Activated naive CD8-positive, alpha-beta T cell treated with anti-CD3 and anti-CD28 coated beads, Interleukin-2, amount 50 U/mL, for 24 hours (primary cell): ENCODE measurements at places on chromosomes 7 and 10.

GRCh38 chr10:125333769-125334168 lies 173.4 kb upstream of the CTBP2 start:
- DNase-seq: no peak

DNA sequence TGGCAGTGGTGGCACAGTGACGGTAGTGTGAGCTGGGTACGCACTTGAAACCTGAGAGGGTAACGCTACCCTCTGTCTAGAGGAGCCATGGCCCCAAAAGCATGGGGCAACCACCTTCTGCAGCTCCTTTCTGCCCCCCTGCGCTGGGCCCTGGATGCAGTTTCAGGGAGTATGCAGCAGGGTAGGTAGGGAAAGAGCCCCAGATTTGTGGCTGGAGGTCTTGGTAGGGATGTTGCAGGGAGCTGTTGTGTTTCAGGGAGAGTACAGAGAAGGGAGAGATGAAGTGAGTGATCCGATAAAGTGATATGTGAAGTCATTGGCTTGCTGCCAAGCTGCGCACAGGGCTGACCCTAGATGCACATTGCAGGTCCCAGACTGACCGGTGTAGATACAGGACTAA lies 2.7 kb upstream of the PGAM2 start:
- no peak for DNase-seq

DNA sequence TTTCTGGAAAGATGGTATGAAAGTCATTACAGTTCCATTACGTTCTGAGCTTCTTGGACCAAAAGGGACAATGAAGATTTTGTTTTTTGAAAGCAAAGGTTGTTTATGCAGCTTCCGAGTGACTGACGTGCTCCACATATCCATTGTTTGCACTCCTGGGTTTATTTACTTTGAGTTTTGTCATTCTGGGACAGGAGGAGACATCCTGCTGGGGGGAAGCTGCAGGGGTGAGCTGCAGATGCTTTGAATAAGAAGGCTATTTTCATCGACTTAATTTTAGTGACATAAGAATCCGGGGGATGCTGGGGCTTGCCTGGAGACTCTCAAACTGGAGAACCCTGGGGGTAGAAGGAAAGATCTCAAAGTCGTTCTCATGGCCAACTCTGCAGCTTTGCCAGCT lies 12.7 kb upstream of the SFMBT2 start:
- DNase-seq: no peak

GRCh38 chr7:131071786-131072504 lies 255.7 kb upstream of the MKLN1 start:
- no peak for DNase-seq

GRCh38 chr10:2891073-2891769 lies 176.1 kb upstream of the PFKP start:
- DNase-seq: no peak

- peak; percentile 50 for DNase-seq
Observed at GRCh38 chr7:5450549-5451327, 27.1 kb upstream of the TNRC18 start.

GRCh38 chr10:123227706-123228105 lies 73.5 kb downstream of the BUB3 start:
- no peak for DNase-seq

DNA sequence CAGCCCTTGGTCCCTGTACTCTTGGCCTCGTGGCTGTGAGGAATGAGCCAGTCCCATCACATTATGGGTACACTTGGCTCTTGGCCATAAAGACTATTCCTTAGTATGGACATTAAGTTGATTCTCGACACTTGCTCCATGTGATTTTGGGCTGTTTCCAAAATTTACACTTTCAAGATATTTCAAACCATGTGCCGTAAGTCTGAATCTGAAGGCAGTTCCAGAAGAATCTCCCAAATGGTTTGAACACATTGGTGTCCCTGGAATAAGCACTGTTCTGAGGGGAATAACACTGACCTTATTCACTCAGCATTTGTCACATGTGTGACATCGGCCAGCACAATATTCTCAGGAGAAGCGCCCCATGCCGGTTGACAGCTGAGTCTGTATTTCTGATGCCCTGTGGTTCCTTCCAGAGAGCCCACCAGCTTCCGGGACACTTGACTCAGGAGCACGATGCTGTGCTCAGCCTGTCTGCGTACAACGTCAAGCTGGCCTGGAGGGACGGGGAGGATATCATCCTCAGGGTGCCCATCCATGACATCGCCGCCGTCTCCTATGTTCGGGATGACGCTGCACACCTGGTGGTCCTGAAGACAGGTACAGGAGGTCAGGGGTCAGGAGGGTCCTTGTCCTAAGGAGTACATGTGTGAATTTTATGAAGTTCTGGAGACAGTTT lies 24.6 kb downstream of the NACAD start:
- DNase-seq: no peak

GRCh38 chr10:77770081-77770867 lies 132.7 kb upstream of the KCNMA1 start:
- no peak for DNase-seq

DNA sequence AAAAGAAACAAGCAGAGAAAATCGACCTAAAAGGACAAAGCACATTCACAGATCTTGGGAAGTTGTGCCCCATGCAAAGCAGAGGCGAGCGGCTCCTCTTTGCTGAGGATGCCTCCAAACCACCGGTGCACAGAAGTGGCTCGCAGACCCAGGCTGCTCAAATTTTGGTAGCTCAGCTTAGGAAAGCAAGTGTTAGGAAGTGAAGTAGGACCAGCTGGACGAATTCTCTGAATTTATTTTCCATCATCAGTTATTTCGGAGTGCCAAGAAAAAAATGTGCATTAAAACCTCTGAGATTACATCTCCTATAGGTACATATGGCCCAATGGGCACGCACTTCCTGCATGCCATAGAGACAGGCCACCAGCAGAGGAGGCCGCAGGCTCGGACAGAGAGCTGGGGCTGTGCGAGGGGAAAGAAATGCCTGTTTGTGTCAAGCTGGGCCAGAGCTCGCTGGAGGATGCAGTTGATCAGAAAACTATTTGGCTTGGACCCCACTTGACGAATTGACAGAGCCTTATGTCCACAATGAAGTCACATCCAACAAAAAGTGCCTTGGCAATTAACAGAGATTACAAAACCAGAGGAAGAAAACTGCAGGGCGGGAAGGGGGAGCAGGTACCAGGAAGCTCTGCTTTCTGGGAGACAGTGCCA lies 122.3 kb upstream of the LYZL2 start:
- DNase-seq: peak; percentile 84

GRCh38 chr7:113109718-113110117 lies 8.6 kb downstream of the SMIM30 start:
- DNase-seq: no peak

- DNase-seq: no peak
Observed at GRCh38 chr10:18252086-18252485, 111.9 kb downstream of the CACNB2 start.

- no peak for DNase-seq
Observed at GRCh38 chr10:128879030-128879429, 588.0 kb upstream of the MGMT start.

GRCh38 chr7:158401826-158402225 lies 185.8 kb downstream of the PTPRN2 start:
- DNase-seq: no peak

DNA sequence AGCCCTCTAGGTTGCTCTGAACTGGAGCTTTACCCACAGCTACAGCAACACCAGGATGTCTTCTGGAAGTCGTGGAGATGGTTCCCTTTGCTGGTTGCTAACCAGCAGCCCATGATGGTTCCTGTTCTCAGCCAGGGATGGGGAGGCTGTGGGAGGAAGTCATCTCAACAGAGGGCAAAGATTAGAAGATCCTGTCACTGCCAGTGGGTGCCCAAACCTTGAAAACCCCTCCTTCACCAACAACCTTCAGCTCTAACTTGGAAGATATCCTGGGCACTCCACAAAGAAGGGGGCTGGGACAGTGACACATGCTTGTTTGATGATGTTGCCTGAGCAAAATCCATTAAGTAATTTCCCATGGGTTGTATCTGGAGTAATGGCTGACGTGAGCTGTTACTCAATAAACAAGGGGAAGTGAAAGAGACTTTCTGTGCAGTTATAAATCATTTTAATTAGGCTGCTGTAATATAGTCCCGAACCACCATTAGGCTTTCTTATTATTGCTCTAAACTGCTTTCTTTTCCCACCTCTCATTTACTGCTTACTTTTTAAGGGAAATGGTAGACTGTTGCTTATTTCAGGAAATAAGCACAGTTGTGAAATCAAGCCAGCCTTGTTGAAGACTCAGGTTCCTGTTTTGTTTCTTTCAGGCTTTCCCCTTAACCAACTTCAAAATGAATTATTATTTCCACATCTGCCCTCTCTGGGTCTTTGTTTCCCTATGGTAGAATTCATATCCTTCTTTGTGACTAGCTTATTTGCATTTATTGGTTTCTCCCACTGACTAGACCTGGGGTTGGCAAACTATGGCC lies 124.8 kb downstream of the PPP1R17 start:
- no peak for DNase-seq

DNA sequence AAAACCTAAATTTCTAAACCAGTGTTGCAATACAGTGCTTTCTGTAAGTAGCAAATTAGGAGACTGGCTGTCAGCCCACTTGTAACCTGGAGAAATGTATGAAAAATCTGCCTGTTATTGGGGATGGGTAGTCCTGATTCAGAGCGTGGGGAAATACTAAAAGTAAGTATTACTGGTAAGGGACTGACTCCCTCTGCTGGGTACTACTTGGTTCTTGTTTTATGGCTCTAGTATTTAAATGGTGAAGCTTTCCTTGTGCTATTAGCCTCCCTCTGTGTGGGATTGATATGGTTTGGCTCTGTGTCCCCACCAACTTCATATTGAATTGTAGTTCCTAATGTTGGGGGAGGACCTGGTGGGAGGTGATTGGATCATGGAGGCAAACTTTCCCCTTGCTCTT lies 886.1 kb downstream of the SORCS1 start:
- no peak for DNase-seq

DNA sequence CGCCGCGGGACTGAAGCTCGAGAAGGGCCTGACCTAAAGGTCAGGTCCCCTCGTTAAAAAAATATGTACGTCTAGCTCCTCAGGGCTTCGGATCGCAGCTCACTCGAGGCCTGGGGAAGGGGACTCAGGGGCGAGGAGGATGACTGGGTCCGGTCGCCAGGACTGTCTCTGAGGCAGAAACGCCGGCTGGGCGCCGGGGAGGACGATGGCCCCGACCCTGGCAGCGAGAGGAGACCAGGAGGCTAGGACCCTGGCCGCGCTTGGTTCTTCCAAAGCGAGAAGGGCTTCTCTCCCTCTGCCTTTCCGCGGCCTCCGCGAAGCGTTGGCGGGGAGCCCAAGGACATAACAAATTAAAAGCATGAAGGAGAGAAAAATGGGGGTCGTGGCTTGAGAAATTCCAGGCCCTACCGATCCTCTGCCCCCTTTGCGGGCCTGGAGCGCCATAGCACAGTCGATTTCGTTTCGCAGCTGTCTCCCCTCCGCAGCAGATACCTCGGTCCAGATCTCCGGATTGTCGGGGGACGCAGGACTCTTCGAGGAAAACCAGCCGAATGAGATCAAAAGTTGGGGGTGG lies 3.1 kb downstream of the NKX2-3 start:
- no peak for DNase-seq

DNA sequence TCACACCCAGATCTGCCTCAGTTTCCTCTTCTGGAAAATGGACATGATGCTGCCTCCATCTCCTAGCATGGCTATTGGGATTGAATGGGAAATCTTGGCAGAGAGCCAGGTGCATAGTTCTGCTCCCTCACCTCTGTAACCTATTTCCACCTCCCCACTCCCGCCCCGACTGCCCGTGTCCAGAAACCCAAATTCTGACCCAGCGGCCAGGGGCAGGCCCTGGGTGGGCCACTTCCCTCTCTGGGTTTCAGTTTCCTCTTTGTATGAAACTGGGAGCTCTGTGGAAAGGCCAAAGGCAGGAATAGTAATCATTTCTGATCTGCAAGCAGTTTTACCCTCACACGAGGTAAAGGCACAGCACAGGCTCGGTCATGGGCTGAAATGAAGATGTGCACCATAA lies 74.1 kb upstream of the DUSP5 start:
- no peak for DNase-seq

DNA sequence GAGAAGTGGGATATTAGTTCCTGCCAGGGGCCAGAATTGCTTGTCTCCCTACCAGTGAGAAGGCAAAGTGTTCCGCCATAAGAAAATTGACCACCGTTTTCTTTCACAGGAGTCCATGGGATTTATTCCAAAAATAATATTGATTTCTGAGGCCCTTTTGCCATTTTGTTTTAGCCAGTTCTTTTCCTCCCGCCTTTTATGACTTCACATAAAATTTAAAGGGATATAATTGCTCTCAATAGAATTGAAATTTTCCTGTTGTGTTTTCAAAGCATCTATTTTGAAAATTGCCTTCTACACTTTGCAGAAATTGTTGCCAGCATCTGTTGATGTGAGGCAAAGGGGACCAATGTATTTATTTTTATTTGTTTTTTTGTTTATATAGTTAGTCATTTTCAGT lies 53.6 kb downstream of the PLCE1 start:
- no peak for DNase-seq

- DNase-seq: no peak
Observed at GRCh38 chr7:84196084-84196503, 1.5 kb upstream of the SEMA3A start.

- DNase-seq: no peak
Observed at GRCh38 chr10:123561141-123561440, 105.1 kb upstream of the GPR26 start.

DNA sequence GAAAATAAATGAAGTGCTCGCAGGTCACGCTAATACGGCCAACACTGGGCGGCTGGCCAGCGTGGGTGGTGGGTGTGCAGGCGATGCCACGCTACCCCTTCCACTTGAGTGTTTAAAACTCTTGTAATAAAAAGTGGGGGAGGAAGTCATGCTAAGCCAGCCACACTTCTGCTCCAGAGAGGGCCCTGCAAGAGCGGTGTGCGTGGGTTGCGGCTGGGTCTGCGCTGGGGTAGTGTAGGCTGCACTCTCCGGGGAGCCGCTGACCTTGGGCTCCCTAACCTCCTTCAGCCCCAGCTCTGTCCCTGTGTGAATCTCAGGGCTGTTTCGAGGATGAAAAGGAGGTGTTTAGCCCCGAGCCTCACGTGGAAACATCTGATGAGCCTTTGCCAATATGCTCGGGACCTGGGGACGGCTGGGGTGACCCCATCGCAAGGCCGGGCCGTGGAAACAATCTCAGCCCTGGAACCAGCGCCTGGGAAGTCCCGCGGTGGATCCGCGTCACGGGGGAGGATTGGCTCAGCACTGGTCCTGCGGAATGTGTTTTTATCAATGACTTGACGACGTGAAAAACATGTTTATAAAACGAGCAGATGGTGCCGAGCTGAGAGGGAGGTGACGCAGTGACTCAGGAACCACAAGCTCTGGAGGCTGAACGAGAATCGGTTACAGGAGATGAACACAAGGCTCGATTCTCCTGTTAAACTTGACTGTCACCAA lies 278.5 kb downstream of the DNAJB6 start:
- no peak for DNase-seq

DNA sequence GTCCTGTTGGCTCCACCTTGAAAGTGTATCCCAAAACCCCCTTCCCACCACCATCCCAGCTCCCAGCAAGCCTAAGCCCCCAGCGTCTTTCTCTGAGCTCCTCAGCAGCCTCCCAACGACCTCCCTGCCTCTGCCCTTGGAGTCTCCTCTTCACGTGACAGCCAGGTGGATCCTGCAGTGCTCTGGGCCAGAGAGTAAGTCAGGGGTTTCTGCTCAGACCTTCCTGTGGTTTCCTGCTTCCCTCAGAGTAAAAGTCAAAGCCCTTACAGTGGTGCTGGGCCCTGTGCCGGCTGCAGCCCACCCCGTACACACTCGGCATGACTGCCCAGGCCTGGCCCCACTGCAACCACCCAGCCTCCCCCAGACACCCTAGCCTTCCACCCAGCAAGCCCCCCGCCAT lies 51.9 kb downstream of the OAT start:
- DNase-seq: no peak

- DNase-seq: no peak
Observed at GRCh38 chr10:88500656-88501055, 82.5 kb downstream of the RNLS start.
